ENCODE measurements at places on chromosomes 1 and 21. TPM values are rescaled to one million over a fixed set of nuclear protein-coding genes. Genes with fewer than 3 reads are reported as not detected.

The ARMH1 gene
- 0.26 TPM for total RNA-seq

The MRPS6 gene
- total RNA-seq: 115 TPM

The CBR3 gene
- total RNA-seq: 12.3 TPM

The LY9 gene
- total RNA-seq: not detected

The SLC16A4 gene
- total RNA-seq: 0.60 TPM

The FCRL1 gene
- total RNA-seq: not detected

The DCDC2B gene
- total RNA-seq: not detected

The CAPZB gene
- total RNA-seq: 214 TPM

The LRRC53 gene
- not detected for total RNA-seq

The TSACC gene
- total RNA-seq: 1.0 TPM

The RGS13 gene
- not detected for total RNA-seq

The FOXD3 gene
- total RNA-seq: 4.7 TPM

The ADCY10 gene
- 0.44 TPM for total RNA-seq

The PPT1 gene
- 65.7 TPM for total RNA-seq

The GJA8 gene
- total RNA-seq: not detected

The MPZ gene
- 2.8 TPM for total RNA-seq

The AK4 gene
- 5.5 TPM for total RNA-seq

The OR10R2 gene
- not detected for total RNA-seq

The MXRA8 gene
- total RNA-seq: 0.73 TPM

The CRNN gene
- total RNA-seq: not detected

The EPHX1 gene
- total RNA-seq: 22.8 TPM

The TENT5C gene
- total RNA-seq: 0.90 TPM

The SLAMF8 gene
- not detected for total RNA-seq

The TTLL10 gene
- total RNA-seq: not detected

The TSPAN2 gene
- 2.8 TPM for total RNA-seq

The KIAA0040 gene
- not detected for total RNA-seq

The KRTAP19-1 gene
- total RNA-seq: not detected

The NTMT2 gene
- total RNA-seq: not detected

The USP48 gene
- total RNA-seq: 74.1 TPM

The CHRM3 gene
- not detected for total RNA-seq

The ARHGAP30 gene
- not detected for total RNA-seq

The PCSK9 gene
- 38.9 TPM for total RNA-seq

The HTR6 gene
- not detected for total RNA-seq

The KRTAP13-4 gene
- not detected for total RNA-seq

The OR6K3 gene
- total RNA-seq: not detected

The LRRC39 gene
- total RNA-seq: 0.81 TPM

The HUNK gene
- 1.9 TPM for total RNA-seq

The NCF2 gene
- not detected for total RNA-seq

The TEKT2 gene
- 2.8 TPM for total RNA-seq

The TPTE gene
- not detected for total RNA-seq

The ACTN2 gene
- 39.4 TPM for total RNA-seq

The SLC9A1 gene
- 27.0 TPM for total RNA-seq

The GBP7 gene
- total RNA-seq: not detected

The MOB3C gene
- 2.5 TPM for total RNA-seq

The RUNX1 gene
- total RNA-seq: 0.11 TPM

The LCE6A gene
- total RNA-seq: not detected

The IGFN1 gene
- 1.2 TPM for total RNA-seq

The OR2AK2 gene
- not detected for total RNA-seq

The SLC44A5 gene
- total RNA-seq: 1.2 TPM

The FCRL4 gene
- total RNA-seq: not detected

The CYP4A22 gene
- total RNA-seq: not detected

The APOBEC4 gene
- not detected for total RNA-seq

The GNAT2 gene
- total RNA-seq: not detected

Data from A673 (cell line).